ENCODE measurements at places on chromosomes 2 and 18.

DNA sequence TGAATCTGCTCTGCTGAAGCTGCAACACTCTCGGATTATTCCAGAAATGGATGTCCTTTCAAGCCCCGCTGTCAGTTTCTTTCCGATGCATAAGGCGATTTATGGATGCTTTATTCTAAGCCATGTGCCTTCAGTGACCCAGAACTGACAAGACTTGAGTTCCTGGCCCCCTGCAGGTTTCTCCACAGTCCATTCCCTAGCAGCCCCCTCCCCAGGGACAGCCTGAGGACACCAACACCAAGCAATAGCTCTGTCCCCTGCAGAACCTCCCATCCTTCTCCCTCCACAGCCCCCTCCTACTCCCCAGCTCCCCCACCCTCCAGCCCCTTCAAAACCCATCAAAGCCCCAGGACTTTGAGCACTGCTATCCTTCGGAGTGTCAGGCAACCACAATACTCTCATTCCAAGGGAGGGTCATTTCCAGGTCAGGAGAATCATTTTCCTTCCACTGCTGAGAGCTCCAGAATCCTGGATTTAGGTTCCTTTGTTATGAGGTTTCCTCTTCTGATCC lies 24.6 kb upstream of the SPP2 start:
- DNase-seq = no peak

DNA sequence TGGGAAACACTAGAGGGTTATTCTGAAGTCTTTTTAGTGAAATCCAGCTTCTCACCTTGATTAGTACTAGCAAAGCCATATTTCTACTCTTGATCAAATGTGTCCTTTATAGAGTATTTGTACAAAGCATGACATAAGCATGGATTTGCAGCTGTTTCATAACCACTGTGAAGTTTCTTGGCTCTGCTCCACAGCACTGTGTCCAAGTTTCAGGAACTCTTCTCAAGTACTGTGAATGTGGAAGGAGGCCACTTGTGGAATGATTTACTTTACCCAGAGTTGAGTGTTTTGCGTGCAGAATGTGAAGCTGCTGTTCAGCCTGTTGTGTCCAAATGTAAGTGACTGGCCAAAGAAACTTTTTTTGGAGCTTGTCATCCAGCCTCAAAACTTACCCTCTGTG lies 16.2 kb upstream of the MAPRE2 start:
- DNase-seq = peak; percentile 86

DNA sequence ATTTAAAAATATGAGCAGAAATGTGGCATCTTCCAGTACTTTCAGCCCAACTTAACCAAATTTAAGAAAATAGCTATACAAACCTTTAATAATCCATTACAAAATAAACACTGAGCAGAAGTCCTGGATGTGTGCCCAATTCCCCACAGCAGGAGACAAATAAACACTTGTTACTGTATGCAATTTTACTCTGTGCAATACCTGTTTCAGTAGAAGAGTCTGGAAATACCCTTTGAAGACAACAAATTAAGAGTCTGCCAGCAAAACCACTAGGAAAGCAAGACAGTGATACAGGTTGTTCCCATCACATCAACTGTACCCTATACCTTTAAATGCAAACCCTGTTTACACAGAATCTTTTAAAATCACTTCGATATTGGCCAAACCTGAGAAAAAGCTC lies 41.4 kb upstream of the RNU4ATAC start:
- DNase-seq = no peak

DNA sequence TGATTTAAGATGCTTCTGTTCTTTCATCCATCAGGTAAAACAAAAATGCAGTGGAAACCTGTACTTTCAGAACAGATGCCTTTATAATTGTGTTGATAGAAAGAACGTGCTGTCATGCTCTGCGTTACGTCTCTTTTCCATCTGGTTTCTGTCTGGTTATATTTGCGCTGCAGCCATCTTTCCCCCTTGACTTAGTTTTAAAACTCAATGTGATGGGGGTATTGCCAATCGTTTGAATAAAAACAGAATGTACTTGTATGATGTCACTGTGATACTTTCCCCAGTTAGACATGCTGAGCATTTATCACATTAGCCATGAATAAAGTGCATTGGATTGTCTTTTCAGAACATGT lies 508.6 kb downstream of the ADCYAP1 start:
- DNase-seq = no peak

DNA sequence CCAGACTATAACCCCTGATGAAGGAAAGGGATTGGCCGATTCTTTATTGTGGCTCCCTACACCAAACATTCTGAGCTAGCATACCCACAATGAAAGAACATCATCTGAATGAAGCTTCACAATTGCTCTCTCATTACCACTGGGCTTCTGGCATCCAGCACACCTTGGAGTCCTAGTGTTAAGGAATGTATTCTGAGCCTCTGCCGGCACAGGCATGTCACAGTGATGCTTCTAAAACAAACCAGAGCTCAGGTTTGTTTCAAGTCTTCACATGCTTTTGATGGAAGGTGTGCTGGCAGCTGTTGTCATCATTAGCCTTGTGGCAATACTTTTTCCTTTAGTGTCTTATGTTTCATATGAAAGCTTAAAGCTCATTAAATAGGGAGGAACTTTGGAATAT lies 76.3 kb upstream of the RBBP8 start:
- DNase-seq = no peak

DNA sequence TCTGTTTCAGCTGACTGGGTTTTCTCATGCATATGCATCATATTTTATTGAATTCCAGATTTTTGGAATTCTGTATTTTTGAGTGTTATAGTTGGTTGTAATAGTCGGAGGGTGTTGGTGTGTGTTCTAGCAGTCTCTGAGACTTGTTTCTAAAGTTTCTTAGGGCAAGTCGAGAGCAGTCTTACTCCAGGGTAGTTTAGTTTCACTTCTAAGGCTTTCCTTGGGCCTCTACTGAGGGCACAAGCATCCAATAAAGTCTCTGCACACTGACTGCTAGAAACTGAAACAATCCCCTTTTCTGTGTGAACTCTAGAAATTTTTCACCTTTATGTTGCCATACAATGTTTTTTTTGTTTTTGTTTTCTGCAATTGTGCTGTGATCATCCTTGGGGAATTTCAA lies 663.7 kb upstream of the LRATD1 start:
- no peak for DNase-seq

DNA sequence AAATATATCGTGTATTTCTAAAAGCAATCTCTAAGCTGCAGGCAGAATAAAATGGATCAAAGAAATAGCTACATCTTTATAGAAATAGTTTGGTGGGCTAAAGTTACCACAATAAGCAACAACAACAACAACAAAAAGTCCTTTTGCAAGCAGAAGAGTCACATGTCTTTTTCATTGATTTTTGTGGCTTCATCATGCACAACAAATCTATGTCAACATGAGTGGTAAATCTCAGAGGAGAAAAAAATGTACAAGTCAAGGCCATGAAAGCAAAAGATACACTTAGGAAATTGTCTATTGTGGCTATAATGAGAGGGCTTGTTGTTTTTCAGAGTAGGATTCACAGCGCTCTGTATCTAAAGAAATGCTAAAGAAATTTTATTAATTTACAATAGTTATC lies 269.7 kb downstream of the GRB14 start:
- DNase-seq = no peak

DNA sequence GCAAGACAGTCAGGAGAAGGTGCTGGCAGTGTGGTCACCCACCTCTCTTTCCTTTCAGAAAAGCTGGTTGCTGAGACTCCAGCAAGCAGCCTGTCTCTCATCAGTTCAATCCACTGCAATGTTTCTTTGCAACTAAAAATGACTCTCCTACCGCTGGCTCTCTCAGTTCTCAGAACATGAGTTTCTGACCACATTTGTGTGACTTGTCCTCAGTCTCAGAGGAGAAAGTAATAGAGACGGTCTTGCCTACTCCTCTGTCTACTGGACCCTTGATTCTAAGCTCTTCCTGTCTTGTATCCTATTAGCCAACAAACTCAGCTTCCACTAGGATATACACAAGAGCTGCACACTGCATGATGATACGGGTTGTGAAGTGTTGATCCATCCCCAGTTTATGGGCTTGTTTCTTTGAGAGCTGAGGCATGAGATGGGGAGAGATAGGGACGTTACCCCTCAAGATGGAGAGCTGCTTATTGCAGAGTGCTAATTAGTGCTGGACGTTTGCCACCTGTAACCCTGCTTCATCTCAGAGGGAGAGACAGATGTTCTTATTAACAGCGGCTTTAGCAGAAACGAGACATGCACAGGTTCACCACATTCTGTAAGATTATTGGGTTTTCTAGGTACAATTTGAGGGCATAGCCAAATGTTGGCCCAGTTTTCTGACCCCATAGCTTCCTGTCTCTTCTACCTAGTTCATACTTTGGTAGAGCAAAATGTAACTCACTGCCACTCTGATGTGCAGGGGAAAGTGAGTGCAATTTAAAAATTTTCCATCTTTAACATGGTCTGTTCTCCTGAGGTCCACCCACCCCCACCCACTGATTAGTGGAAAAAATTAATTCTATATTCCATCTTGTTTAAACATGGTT lies 32.4 kb upstream of the YWHAQ start:
- no peak for DNase-seq

DNA sequence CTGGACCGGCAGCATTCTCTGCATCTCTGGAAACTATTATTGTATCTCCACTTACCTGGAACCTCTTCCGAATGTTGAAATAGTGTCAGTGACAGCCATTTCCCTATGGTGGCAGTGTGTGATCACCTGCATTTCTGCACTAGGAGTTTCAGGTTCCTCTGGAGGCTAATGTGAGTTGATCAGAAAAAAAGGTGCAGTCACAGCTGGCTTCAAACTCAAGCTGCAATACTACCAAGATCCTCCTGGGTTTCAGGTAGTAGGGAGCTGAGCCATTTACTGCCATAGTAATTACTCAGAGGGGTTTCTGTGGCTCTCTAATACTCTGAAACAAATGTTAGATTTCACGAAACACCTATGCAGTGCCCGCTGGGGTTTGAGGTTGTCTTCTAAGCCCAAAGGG lies 183.5 kb upstream of the OSR1 start:
- DNase-seq = no peak

DNA sequence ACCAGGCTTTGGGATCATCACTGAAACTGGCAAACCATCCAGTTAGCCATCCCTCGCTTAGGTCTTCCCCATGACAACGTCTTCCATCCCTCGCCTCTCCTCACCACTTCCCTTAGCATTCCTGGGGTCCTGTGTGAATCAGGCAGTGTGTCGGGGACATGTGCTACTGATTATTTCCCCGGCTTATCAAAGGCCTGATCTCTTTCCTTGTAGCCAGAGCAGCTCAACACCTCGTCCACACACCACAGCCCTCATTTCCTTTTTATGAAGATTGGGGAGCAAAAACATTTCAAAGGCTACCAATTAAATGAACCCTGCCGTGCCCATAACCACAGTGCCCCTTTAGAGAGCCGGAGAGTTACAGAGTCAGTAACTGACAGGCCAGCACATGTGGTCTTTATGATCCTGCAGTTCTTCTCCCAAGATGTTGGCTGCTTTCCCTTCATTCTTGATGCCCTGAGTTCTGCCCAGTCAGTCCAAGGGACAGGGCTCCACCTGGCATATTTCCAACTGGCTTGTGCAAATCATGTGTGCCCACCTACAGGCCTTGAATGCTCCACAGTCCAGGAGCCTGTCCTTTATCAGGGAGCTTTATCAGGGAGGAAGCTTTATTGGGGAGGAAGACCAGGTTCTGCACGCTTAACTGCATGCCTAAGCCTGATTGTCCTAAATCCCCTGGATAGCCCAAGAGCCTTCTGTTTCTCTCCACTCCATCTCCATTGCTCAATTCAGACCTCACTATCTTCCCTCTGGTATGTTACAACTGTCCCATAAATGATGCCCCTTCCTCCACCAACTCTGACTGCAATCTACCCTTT lies 343.1 kb downstream of the CYRIA start:
- no peak for DNase-seq

GRCh38 chr2:60439219-60439974 lies 114.1 kb downstream of the BCL11A start:
- DNase-seq = no peak

DNA sequence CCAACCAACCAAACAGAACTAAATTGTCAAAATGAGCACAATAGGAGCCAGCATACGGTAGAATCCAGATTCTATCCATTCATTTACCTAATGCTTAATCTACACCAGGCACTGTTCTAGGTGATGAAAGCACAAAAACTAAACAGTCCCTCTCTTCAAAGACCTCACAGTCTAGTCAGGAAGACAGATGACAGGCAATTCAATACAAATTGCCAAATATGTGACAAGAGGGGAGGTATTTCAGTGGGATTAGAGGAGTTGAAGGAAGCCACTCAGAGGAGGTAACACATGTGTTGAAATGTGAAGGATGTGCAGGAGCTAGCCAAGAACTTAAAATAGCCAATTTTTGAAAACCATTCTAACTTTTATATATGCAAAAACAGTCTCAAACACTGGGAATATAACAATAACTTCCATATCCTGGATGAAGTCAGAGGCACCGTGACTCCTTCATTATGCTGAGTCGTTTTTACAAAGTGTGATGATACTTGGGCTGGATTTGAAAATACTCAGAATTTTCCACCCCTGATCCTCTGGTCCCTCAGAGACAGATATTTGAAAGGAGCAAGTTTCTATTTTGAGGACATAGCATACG lies 204.9 kb downstream of the PID1 start:
- DNase-seq = no peak
